ENCODE measurements at places on chromosomes 2 and 18. TPM values are rescaled to one million over a fixed set of nuclear protein-coding genes. Genes with fewer than 3 reads are reported as not detected.

DNA sequence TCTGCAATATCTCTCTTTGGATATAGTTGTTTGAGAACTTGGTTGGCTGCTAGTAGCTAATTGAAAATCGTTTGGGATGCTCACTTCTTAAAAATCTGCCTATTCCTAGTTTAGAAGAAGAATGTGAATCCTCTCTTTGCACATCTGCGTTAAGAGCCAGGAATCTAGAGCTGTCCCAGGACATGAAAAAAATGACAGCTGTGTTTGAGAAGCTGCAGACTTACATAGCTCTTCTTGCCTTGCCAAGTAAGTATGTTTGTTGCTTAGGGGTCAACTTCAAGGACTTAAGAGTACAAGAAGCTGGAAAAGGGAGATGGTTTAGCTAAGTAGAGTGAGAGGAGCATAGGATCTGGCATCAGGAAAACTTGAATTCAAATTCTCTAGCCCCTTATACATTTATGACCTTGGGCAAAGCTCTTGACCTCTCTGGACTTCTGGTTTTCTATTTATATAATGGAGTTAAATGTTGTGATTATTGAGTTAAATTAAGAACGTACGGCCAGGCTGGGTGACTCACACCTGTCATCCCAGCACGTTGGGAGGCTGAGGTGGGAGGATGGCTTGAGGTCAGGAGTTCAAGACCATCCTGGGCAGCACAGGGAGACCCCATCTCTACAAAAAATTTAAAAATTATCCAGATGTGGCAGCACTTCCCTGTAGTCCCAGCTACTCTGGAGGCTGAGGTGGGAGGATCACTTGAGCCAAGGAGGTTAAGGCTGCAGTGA, 55.2 kb upstream of the STON1 start:
- peaks cover 23% of the 10 kb centered on the region for H3K4me1 ChIP-seq
- no peak overlapping the region for H3K27ac ChIP-seq
- no peak overlapping the region for H3K4me3 ChIP-seq
- no peak for DNase-seq

The CDH2 gene
- 224 TPM for total RNA-seq

- peak overlapping the region; percentile 83 for H3K4me3 ChIP-seq
- H3K27ac ChIP-seq: no peak overlapping the region
- H3K27me3 ChIP-seq: peaks cover 14% of the 10 kb centered on the region
These were observed 7.0 kb downstream of the SPEG start for GRCh38 chr2:219441451-219442255.

DNA sequence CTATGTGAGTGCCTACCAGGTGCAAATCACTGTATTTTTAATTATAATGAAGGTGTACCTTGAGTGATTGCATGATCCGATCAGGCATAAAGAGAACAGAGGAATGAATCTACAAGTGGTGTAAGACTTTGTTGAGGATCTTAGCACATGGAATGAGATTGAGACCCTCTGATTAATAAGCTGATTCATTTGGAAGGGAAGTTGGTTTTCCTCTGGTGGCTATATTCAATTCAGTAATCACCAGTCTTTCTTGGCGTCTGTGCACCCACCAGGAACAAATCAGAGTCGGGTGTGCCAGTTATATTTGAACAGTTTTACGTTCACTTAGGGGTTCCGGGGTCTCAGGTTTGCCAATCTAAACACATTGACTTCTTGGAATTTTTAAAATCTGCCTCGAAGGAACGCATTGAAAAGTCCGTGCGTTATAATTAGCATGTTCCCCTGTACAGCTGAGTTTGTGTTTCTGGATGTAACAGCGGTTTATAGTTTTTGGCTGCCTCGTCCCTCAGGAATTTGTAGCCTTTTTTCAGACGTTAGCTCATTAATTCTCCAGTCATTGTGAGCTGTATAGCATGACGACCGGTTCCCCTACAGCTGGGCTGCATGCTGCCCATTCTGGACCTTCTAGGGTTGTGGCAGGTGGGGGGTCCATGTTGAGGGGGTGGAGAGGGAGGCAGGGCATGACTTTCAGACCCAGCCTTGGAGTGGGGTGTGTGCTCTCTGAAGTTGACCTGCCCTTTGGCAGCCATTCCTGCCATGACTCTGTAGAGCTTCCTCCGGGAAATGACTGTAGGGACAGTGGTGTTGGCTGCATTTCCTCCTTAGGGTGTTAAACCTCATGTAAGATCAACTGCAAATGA, 20.3 kb downstream of the MYO1B start:
- no peak for DNase-seq
- H3K27ac ChIP-seq: peak overlapping the region; percentile 83
- no peak overlapping the region for H3K4me3 ChIP-seq
- H3K4me1 ChIP-seq: peaks cover 47% of the 10 kb centered on the region
- no peaks in the 10 kb centered on the region for H3K27me3 ChIP-seq
- H3K36me3 ChIP-seq: no peaks in the 10 kb centered on the region

- no peak overlapping the region for H3K4me3 ChIP-seq
- no peaks in the 10 kb centered on the region for H3K4me1 ChIP-seq
- H3K36me3 ChIP-seq: no peaks in the 10 kb centered on the region
- no peak for DNase-seq
- H3K27me3 ChIP-seq: peaks cover 2% of the 10 kb centered on the region
These were observed 44.5 kb upstream of the SERPINB2 start for GRCh38 chr18:63843008-63843407.

GRCh38 chr2:95530734-95531133, 46.2 kb upstream of the TRIM43B start:
- H3K36me3 ChIP-seq: no peaks in the 10 kb centered on the region

GRCh38 chr2:216370961-216371712, 1.1 kb downstream of the MARCHF4 start:
- H3K4me1 ChIP-seq: peaks cover 22% of the 10 kb centered on the region
- peak overlapping the region; percentile 82 for H3K27ac ChIP-seq
- DNase-seq: peak; percentile 65
- peaks cover 8% of the 10 kb centered on the region for H3K27me3 ChIP-seq

The CCDC102B gene
- total RNA-seq: 8.1 TPM

DNA sequence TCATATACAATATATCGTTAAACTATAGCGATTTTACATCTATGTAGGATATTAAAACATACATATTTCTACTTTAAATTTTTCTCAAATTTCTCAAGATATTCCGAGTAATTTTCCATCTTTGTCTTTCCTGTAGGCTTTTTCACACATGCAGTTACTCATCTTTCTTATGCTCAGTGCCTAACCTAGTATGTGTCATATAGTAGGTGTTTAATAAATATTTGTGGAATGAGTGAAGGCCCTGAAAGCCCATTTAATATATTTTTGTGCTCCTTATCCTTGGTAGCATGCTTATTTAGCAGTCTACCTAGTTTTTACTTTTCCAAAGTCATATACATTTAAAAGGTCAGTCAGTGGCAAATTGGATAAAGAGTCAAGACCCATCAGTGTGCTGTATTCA, 67.3 kb downstream of the ITGB6 start:
- H3K27me3 ChIP-seq: peaks cover 4% of the 10 kb centered on the region
- no peak overlapping the region for H3K4me3 ChIP-seq
- no peaks in the 10 kb centered on the region for H3K36me3 ChIP-seq
- no peak for DNase-seq
- H3K27ac ChIP-seq: no peak overlapping the region
- H3K4me1 ChIP-seq: no peaks in the 10 kb centered on the region

GRCh38 chr2:181814057-181814491, 77.5 kb upstream of the ITPRID2 start:
- H3K36me3 ChIP-seq: no peaks in the 10 kb centered on the region
- DNase-seq: no peak
- H3K27ac ChIP-seq: no peak overlapping the region
- no peak overlapping the region for H3K4me3 ChIP-seq
- no peaks in the 10 kb centered on the region for H3K4me1 ChIP-seq
- H3K27me3 ChIP-seq: no peaks in the 10 kb centered on the region

The NPAS2 gene
- 0.54 TPM for total RNA-seq

The PLB1 gene
- total RNA-seq: not detected

DNA sequence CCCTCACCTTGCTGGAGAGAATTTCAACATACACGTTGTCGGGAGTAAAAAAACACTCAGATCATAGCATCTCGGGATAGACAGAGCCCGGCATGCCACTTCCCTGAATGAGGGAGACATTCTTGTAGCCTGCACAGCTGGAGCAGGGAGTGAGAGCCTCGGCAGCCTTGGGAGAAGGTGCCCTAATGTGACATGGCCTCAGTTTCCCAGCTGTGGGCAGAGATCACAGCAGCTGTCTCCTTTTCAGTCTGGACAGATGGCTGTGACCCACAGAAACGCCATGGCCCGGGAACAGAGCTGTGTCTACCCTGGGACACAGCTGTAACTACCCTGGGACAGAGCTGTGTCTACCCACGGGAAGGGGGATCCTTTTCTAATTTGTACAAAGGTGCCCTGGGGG, 55.9 kb downstream of the HS1BP3 start:
- peaks cover 20% of the 10 kb centered on the region for H3K4me1 ChIP-seq
- DNase-seq: peak; percentile 10
- no peaks in the 10 kb centered on the region for H3K36me3 ChIP-seq
- no peak overlapping the region for H3K27ac ChIP-seq

The SNORC gene
- 2.4 TPM for total RNA-seq

DNA sequence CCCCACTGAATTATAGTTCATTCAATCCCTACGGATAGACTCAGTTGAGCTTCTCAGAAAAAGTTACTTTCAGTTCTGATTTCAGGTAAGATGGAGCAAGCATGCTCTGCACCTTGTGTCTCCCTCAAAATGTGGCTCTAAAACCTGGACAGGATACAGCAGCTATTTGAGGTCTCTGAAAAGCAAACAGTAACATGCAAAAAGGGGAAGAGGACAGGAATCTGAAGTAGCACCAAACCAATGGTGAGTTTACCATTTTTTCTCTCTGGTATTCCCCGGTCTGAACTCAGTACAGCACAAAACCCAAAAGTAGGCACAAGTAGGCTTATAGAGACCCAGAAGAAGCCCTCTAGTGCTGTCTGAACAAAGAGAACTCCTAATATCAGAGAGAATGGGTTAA, 34.1 kb downstream of the LANCL1 start:
- no peak overlapping the region for H3K27ac ChIP-seq
- no peak for DNase-seq
- peaks cover 9% of the 10 kb centered on the region for H3K36me3 ChIP-seq
- H3K27me3 ChIP-seq: no peaks in the 10 kb centered on the region

DNA sequence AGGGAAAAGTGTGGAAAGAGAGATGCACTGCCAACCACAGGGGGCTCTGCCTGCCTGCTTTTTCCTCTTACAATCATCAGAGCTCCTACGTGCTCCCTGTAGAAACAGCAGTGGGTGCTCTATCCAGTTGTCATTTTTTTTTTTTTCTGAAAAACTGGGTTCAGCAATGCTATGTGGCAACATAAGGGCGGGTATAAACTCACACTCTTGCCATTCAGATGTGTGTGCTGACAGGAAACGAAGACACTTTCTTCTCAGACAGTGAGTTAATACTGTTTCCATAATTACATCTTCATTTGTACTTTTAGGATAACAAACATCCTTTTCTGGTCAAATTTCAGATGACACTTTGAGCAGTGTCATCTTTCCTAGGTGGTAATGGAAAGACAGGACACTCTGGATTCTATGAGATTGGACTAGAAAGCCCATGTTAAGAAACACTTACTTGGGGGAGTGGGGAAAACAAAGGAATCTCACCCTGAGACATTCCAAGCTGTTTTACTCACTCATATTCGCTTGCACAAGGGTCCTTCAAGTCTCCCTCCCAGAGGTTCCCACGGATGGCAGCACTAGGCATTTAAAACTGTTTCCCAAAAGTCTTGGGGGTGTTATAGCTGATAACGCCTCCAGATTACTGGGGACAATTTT, 41.3 kb downstream of the CCDC93 start:
- no peak for DNase-seq
- no peaks in the 10 kb centered on the region for H3K36me3 ChIP-seq
- H3K4me3 ChIP-seq: no peak overlapping the region
- H3K4me1 ChIP-seq: peaks cover 25% of the 10 kb centered on the region

The ADAM23 gene
- 16.4 TPM for total RNA-seq

The NCKAP5 gene
- 0.20 TPM for total RNA-seq

The MC2R gene
- not detected for total RNA-seq

The GRB14 gene
- total RNA-seq: 0.83 TPM

GRCh38 chr2:112109278-112109677, 28.9 kb upstream of the FBLN7 start:
- H3K27ac ChIP-seq: no peak overlapping the region
- H3K4me1 ChIP-seq: no peaks in the 10 kb centered on the region
- H3K36me3 ChIP-seq: peaks cover 19% of the 10 kb centered on the region
- peaks cover 1% of the 10 kb centered on the region for H3K27me3 ChIP-seq

DNA sequence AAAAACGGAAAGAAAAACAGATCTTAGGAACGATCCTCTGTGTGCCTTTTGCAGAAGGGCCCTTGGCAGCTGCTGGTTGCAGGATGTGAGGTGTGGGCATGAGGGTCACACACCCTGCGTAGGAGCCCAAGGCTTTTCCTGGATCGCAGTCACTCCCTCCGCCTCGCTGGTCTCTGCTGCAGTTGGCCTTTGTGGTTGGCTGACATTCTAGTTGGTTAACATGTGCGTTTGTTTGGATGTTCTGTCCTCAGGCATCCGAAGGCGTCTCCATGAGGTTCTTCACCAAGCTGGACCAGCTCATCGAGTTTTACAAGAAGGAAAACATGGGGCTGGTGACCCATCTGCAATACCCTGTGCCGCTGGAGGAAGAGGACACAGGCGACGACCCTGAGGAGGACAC, 61.7 kb downstream of the INPP5D start:
- H3K4me3 ChIP-seq: no peak overlapping the region
- H3K27me3 ChIP-seq: peaks cover 2% of the 10 kb centered on the region
- no peaks in the 10 kb centered on the region for H3K4me1 ChIP-seq
- H3K36me3 ChIP-seq: no peaks in the 10 kb centered on the region

GRCh38 chr18:10951631-10952544, 197.5 kb downstream of the PIEZO2 start:
- peaks cover 7% of the 10 kb centered on the region for H3K27me3 ChIP-seq
- no peak for DNase-seq
- peak overlapping the region; percentile 100 for H3K27ac ChIP-seq
- peaks cover 9% of the 10 kb centered on the region for H3K36me3 ChIP-seq
- peaks cover 44% of the 10 kb centered on the region for H3K4me1 ChIP-seq

DNA sequence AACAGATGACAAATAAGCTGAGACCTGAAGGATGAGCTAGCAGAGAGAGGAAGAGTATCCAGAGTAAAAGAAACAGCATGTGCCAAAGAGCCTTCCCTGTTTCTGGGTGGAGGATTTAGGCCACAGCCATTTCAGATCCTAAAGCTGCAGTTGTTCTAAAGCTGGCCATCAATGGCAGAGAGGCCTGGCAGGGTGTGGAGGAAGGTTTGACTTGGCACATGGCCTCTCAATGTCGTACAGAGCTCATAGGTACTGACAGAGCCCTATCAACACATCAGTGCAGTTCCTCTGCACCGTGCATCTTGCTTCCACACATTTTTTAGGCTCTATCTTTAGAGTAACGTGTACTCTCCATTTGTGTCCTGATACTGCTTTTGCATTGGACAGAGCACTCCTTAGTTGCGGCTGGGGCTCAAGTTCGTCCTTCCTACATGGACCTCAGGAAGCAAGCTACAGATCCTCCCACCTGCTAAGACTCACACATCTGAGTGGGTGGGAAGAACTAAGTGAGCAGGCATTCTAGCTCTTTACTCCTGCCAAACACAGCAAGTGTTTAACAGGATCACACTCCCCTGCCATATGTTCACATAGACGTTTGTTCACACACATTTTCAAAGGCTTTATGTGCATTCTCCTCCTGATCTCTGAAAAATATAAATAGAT, 3.0 kb upstream of the CHMP3 start:
- H3K36me3 ChIP-seq: peaks cover 8% of the 10 kb centered on the region
- H3K27me3 ChIP-seq: peaks cover 7% of the 10 kb centered on the region
- peaks cover 10% of the 10 kb centered on the region for H3K4me1 ChIP-seq
- DNase-seq: no peak
- no peak overlapping the region for H3K27ac ChIP-seq
- H3K4me3 ChIP-seq: no peak overlapping the region

GRCh38 chr18:39951142-39951720, 2003.8 kb upstream of the PIK3C3 start:
- no peak overlapping the region for H3K27ac ChIP-seq
- H3K36me3 ChIP-seq: no peaks in the 10 kb centered on the region
- no peaks in the 10 kb centered on the region for H3K4me1 ChIP-seq
- DNase-seq: no peak
- H3K4me3 ChIP-seq: no peak overlapping the region

The ATP6V1C2 gene
- not detected for total RNA-seq

The MTCL1 gene
- 100 TPM for total RNA-seq

All from glutamatergic neuron (in vitro differentiated cells).